ENCODE measurements at places on chromosomes 5 and 9.
A peak's percentile ranks its signal among the peaks of the same experiment; 100 is the strongest.

DNA sequence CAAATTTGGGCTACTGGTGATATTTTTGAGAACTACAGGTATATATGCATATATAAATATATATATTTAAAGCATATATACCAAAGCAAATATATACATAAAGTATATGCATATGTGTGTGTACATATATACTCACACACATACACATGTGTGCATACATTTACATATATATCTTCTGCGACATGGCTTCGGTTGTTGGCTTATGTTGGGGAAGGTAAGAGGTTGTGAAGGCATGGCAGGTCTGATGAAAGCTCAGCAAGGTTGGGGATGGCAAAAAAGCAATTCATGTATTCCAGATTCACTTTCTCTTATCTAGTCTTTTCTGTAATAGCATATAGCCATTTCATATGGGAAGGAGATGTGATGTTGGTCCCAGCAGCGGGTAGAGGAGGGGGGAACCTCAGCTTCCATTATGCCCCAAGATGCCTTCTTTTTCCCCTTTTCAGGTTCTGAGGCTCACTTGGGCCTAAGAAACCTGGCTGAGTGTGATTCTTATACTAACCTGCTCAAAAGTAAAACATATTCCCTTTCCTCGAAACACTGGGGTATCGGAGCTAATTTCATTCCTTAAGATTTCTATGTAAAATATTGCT is 201.7 kb downstream of the MEF2C start:
- H3K27ac ChIP-seq = peak overlapping the region; percentile 67
- peaks cover 18% of the 10 kb centered on the region for H3K4me1 ChIP-seq
- H3K4me3 ChIP-seq = peak overlapping the region; percentile 60
- no peak for DNase-seq

GRCh38 chr9:113526841-113527240 is 63.3 kb downstream of the RGS3 start:
- H3K27me3 ChIP-seq = no peaks in the 10 kb centered on the region
- peaks cover 42% of the 10 kb centered on the region for H3K4me1 ChIP-seq
- H3K27ac ChIP-seq = peak overlapping the region; percentile 98
- peaks cover 16% of the 10 kb centered on the region for H3K36me3 ChIP-seq

DNA sequence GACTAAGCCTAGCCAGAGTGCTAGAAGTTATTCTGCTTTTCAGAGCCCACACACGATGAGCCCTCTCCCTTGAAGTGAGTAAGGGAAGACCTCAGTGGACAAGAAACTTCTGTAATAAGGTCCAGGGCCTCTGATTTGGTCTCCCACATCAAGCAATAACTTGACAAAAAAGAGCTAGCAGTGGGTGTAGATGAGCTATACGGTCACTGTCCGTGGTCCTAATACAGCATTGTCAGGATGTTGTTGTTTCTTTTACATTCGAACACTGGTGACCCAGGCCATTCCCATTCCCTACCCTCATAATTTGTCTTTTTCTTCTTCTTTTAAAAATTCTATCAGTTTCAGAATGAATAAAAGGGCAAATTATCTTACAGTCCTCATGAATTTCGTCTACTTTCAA is 5.2 kb downstream of the PCSK1 start:
- peaks cover 26% of the 10 kb centered on the region for H3K27me3 ChIP-seq
- H3K36me3 ChIP-seq = no peaks in the 10 kb centered on the region
- no peak overlapping the region for H3K4me3 ChIP-seq
- DNase-seq = no peak
- H3K27ac ChIP-seq = no peak overlapping the region

DNA sequence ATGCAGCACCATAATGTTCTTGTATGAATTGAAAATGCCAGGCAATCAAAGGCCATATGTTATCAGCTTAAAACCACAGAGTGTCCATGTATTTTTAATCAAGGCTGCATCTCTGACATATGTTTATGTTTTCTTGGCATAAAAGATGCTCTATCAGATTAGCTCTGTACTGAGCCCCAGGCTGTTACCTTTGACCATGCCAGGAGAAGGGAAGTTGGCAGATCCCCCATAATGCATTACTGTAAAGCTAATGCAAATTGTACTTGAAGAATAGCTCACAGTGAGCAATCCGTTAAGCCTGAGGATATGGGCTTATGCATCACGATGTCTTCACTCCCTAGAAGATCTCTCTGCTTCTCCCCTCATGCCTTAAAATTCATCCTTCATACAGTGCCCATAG is 414.4 kb downstream of the BRINP1 start:
- H3K36me3 ChIP-seq = no peaks in the 10 kb centered on the region
- no peaks in the 10 kb centered on the region for H3K27me3 ChIP-seq
- DNase-seq = no peak
- H3K27ac ChIP-seq = no peak overlapping the region
- H3K4me1 ChIP-seq = no peaks in the 10 kb centered on the region

DNA sequence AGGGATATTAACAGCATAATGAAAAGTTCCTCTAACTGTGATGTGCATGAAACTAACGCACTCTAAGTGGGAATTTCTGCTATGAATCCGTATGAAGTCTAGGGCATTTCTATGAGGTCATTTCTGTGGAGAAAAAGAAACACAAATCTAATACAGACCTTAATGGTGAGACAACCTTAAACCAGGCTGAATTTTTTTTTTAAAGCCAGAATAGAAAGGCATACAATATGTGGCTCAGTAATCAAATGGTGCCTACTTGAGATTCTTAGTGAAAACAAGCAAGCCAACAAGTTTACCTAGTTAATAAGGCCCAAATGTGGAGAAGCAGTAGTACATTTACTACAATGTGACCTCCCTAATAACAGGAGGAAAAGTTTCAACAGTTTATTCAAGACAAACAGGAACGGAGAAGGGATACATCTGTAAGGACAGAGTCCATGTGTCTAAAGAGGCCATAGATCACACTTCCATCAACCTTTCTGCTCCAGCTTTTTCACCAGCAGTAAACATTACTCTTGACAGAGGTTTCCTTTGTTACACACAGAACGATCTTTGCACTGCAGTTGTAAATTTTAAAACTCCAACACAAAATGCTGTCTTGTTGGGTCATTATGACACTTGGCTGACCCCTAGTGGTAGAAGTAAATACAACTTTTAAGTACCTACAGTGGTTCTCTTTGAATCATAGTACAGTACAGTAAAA is 26.2 kb downstream of the CARNMT1 start:
- no peak overlapping the region for H3K4me3 ChIP-seq
- H3K27me3 ChIP-seq = no peaks in the 10 kb centered on the region
- peaks cover 7% of the 10 kb centered on the region for H3K36me3 ChIP-seq
- peaks cover 5% of the 10 kb centered on the region for H3K4me1 ChIP-seq
- DNase-seq = peak; percentile 27
- no peak overlapping the region for H3K27ac ChIP-seq

DNA sequence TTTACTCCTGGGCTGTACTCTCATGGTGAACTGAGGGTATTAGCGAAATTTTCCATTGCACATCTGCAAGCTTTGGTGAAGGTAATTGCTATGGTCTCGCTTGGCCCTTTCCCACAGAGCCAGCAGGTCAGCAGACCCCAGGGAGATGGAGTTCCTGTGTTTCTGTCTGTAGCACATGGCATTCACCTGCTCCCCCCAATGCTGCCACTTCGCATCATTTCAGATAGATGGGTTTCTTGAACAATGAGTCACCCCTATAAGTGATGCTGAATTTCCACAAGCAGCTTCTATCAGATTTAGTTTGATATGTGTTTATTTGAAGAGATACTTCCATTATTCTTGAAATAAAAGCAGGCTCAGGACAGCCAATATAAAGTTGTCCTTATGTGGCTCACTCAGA is 117.8 kb downstream of the ERCC6L2 start:
- H3K4me3 ChIP-seq = no peak overlapping the region
- H3K4me1 ChIP-seq = peaks cover 14% of the 10 kb centered on the region
- no peaks in the 10 kb centered on the region for H3K27me3 ChIP-seq
- H3K36me3 ChIP-seq = peaks cover 14% of the 10 kb centered on the region
- no peak for DNase-seq

GRCh38 chr5:13653709-13654108 is 290.8 kb downstream of the DNAH5 start:
- H3K27ac ChIP-seq = no peak overlapping the region
- H3K36me3 ChIP-seq = no peaks in the 10 kb centered on the region
- H3K4me3 ChIP-seq = no peak overlapping the region
- DNase-seq = no peak

DNA sequence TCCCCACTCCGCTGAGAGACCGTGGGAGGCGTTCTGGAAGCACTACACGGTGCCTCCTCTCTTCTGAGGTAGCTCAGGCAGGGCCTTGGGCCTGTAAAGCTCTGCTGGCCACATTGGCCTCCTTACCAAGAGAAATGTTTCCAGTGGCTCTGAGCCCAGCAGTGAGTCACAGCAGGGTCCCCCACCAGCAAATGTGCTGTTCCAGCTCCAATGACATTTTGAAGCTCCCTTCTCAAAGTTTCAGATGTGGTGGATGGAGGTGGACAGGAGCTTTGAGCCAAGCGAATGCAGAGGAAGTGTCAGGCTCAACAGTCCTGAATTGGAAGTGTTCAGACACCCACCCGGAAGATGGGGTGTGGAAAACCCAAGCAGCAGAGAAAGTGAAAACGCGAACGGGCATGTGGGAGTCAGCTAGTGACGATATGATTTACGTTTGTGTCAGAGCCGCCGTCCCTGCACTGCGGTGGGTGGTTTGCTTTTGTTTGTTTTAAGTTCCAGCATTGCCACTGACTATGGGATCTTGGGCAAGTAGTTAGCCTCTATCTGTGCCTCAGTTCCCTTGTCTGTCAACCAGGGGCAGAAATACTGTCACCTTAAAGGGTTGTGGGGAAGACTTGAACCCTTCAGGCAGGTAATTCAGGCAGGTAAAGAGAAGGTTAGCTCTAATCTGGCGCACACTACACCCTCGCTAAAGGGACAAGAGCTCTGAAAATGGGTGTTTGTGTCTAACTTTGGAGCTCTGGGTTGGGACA is 38.2 kb downstream of the C5orf15 start:
- peaks cover 15% of the 10 kb centered on the region for H3K4me1 ChIP-seq
- H3K4me3 ChIP-seq = peak overlapping the region; percentile 90
- H3K27me3 ChIP-seq = no peaks in the 10 kb centered on the region
- H3K27ac ChIP-seq = peak overlapping the region; percentile 94
- H3K36me3 ChIP-seq = no peaks in the 10 kb centered on the region
- DNase-seq = peak; percentile 66

GRCh38 chr5:5203451-5203850 is 63.3 kb downstream of the ADAMTS16 start:
- no peak overlapping the region for H3K4me3 ChIP-seq
- no peak overlapping the region for H3K27ac ChIP-seq
- DNase-seq = no peak
- no peaks in the 10 kb centered on the region for H3K36me3 ChIP-seq
- H3K27me3 ChIP-seq = peaks cover 8% of the 10 kb centered on the region
- H3K4me1 ChIP-seq = no peaks in the 10 kb centered on the region

- DNase-seq = no peak
- no peaks in the 10 kb centered on the region for H3K4me1 ChIP-seq
- H3K27ac ChIP-seq = no peak overlapping the region
- no peak overlapping the region for H3K4me3 ChIP-seq
- no peaks in the 10 kb centered on the region for H3K36me3 ChIP-seq
Measured at GRCh38 chr5:123705741-123706140, 193.8 kb downstream of the CSNK1G3 start.

- peaks cover 2% of the 10 kb centered on the region for H3K27me3 ChIP-seq
- no peak overlapping the region for H3K4me3 ChIP-seq
- H3K4me1 ChIP-seq = no peaks in the 10 kb centered on the region
- H3K27ac ChIP-seq = no peak overlapping the region
- no peaks in the 10 kb centered on the region for H3K36me3 ChIP-seq
Measured at GRCh38 chr5:155406815-155407214, 393.3 kb downstream of the KIF4B start.

DNA sequence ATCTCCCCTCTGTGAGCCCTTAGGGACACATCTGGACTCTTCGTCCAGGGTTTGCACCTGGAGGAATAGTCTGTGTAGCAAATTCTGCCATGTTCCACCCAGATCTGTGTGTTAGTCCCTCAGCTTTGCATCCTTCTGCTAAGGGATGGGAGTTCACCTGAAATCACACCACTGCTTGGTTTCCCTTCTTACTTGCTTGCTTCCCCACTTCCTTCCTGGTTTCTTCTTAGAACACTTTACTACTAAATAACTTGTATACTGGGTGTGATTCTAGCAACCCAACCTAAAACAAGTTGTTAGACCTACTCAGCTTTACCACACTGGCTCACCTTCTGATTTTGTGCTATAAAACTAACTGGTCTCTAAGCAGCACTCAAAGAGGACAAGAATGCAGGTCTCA is 202.6 kb upstream of the MAP3K1 start:
- no peak for DNase-seq
- H3K27me3 ChIP-seq = no peaks in the 10 kb centered on the region
- H3K4me3 ChIP-seq = peak overlapping the region; percentile 81
- H3K4me1 ChIP-seq = peaks cover 49% of the 10 kb centered on the region
- peak overlapping the region; percentile 82 for H3K27ac ChIP-seq

DNA sequence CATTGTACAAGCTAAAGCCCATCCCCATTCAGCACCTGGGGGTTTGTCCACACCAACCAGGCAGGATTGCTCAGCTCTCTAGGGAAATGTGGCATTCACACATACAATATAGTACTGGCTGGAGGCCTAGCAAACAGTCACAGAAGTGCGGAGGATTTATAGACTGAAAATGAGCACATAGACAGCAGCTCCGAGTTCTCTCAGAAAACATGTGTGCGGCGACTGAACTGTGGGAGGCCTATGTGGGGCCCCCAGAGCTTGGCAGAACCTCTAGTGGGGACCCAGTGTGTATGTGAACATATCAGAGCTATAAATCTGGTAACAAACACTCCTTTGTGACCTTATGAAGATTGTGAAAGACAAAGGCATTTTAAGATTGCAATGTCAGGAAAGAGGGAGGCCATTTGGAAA is 431.1 kb downstream of the DTWD2 start:
- no peak overlapping the region for H3K4me3 ChIP-seq
- no peaks in the 10 kb centered on the region for H3K36me3 ChIP-seq
- no peak overlapping the region for H3K27ac ChIP-seq
- peaks cover 9% of the 10 kb centered on the region for H3K27me3 ChIP-seq

DNA sequence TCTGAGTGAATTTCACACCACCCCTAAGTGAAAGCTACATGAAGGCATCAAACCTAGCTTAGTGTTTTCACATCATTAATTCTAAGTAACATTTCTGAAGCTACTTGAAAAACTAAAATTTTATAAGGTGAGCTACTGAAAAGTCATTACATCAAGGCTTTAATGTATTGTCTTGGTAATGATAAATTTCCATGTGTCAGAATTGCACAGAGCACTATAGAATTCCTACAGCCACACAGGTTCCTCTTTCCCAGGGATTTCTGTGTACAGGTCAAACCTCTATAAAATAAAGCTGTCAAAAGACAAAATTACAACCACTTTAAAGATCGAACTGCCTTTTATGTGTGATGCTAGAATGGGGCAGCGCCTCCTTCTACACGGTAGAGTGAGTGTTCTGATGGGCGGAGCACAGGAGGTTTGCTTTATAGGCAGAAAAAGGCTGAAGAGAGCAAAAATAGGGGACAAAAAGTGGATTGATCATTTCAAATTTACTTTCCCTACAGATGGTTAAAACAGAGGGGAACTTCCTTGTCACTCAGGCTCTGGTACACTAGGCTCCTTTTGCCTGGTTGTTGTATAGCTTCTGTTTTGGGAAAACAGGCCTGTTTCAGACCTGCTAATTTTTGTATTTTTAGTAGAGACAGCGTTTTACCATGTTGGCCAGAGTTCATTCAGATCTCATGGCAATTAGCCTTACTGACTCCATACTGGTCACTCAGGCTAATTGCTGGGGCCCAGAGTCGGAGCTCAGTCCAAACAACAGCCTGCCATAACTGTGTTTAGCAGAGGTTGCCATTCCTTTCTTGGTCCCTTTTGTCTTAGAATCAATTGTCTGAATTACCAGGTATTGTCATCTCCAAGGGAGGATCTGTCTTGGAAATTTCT is 102.5 kb upstream of the BASP1 start:
- H3K27me3 ChIP-seq = peaks cover 2% of the 10 kb centered on the region
- H3K4me1 ChIP-seq = no peaks in the 10 kb centered on the region
- no peak overlapping the region for H3K27ac ChIP-seq
- no peak for DNase-seq
- no peaks in the 10 kb centered on the region for H3K36me3 ChIP-seq
